ENCODE measurements at places on chromosomes 6 and 20. TPM values are rescaled to one million over a fixed set of nuclear protein-coding genes. Genes with fewer than 3 reads are reported as not detected.

Gene NRN1
- 4.9 TPM for total RNA-seq

GRCh38 chr6:163254341-163254835, 160.1 kb upstream of the QKI start:
- no peak for DNase-seq

GRCh38 chr20:21522481-21523280, 8.8 kb upstream of the NKX2-2 start:
- DNase-seq, result no peak

- DNase-seq, result no peak
Measured at GRCh38 chr20:57573242-57573641, 12.3 kb downstream of the PCK1 start.

GRCh38 chr20:45964006-45964400, 8.0 kb downstream of the ZNF335 start:
- DNase-seq, result no peak

GRCh38 chr6:148947621-148948444, 201.0 kb downstream of the UST start:
- peak; percentile 89 for DNase-seq

GRCh38 chr6:42745083-42745639, 742 bp downstream of the TBCC start:
- DNase-seq, result no peak
